ENCODE measurements at places on chromosomes 6 and 20. TPM values are rescaled to one million over a fixed set of nuclear protein-coding genes. Genes with fewer than 3 reads are reported as not detected.

Gene SNAP25
- total RNA-seq: not detected

Gene TINAG
- not detected for total RNA-seq

Gene ADGRF4
- not detected for total RNA-seq

Gene TRAPPC3L
- total RNA-seq: not detected

Gene SIRPD
- total RNA-seq: not detected

Gene SEMG1
- not detected for total RNA-seq

Gene CALHM4
- not detected for total RNA-seq

Gene CLVS2
- not detected for total RNA-seq

Gene LY6G5C
- total RNA-seq: 5.5 TPM

Gene GABBR1
- total RNA-seq: 3.2 TPM

Gene GLYATL3
- not detected for total RNA-seq

Gene SPATA25
- 1.4 TPM for total RNA-seq

Gene NKAPL
- not detected for total RNA-seq

- no peak overlapping the region for H3K4me3 ChIP-seq
- no peaks in the 10 kb centered on the region for H3K27me3 ChIP-seq
- H3K4me1 ChIP-seq: no peaks in the 10 kb centered on the region
- no peak for DNase-seq
- H3K27ac ChIP-seq: no peak overlapping the region
Observed at GRCh38 chr6:72826744-72827438, 205.0 kb downstream of the KCNQ5 start.

GRCh38 chr6:150857062-150857944, 8.2 kb upstream of the MTHFD1L start:
- no peaks in the 10 kb centered on the region for H3K36me3 ChIP-seq
- H3K4me1 ChIP-seq: peaks cover 20% of the 10 kb centered on the region
- no peak overlapping the region for H3K4me3 ChIP-seq
- DNase-seq: no peak
- H3K27ac ChIP-seq: no peak overlapping the region

GRCh38 chr6:47715782-47716181, 17.4 kb downstream of the ADGRF4 start:
- no peaks in the 10 kb centered on the region for H3K36me3 ChIP-seq
- no peak for DNase-seq
- peaks cover 4% of the 10 kb centered on the region for H3K27me3 ChIP-seq
- peaks cover 3% of the 10 kb centered on the region for H3K4me1 ChIP-seq

- no peak for DNase-seq
- H3K27me3 ChIP-seq: peaks cover 4% of the 10 kb centered on the region
- no peaks in the 10 kb centered on the region for H3K36me3 ChIP-seq
- no peaks in the 10 kb centered on the region for H3K4me1 ChIP-seq
- H3K4me3 ChIP-seq: no peak overlapping the region
Observed at GRCh38 chr6:122660296-122660695, 50.1 kb downstream of the PKIB start.

- no peaks in the 10 kb centered on the region for H3K27me3 ChIP-seq
- no peak overlapping the region for H3K27ac ChIP-seq
- H3K36me3 ChIP-seq: no peaks in the 10 kb centered on the region
- no peak for DNase-seq
- H3K4me1 ChIP-seq: no peaks in the 10 kb centered on the region
Observed at GRCh38 chr6:126773112-126773805, 345.2 kb upstream of the RSPO3 start.

GRCh38 chr6:96675597-96675996, 112.7 kb downstream of the FHL5 start:
- no peaks in the 10 kb centered on the region for H3K36me3 ChIP-seq
- H3K27ac ChIP-seq: no peak overlapping the region
- H3K4me1 ChIP-seq: no peaks in the 10 kb centered on the region
- peaks cover 3% of the 10 kb centered on the region for H3K27me3 ChIP-seq
- no peak overlapping the region for H3K4me3 ChIP-seq

GRCh38 chr20:38729767-38730166, 5.5 kb downstream of the SLC32A1 start:
- peak overlapping the region; percentile 24 for H3K27ac ChIP-seq
- H3K36me3 ChIP-seq: peaks cover 23% of the 10 kb centered on the region
- peaks cover 48% of the 10 kb centered on the region for H3K4me1 ChIP-seq
- peaks cover 87% of the 10 kb centered on the region for H3K27me3 ChIP-seq
- no peak overlapping the region for H3K4me3 ChIP-seq
- no peak for DNase-seq

GRCh38 chr6:75563032-75563431, 38.6 kb upstream of the SENP6 start:
- no peaks in the 10 kb centered on the region for H3K4me1 ChIP-seq
- H3K27me3 ChIP-seq: peaks cover 32% of the 10 kb centered on the region
- no peak overlapping the region for H3K27ac ChIP-seq

GRCh38 chr20:48639899-48640298, 187.9 kb downstream of the PREX1 start:
- H3K36me3 ChIP-seq: peaks cover 59% of the 10 kb centered on the region
- peak overlapping the region; percentile 17 for H3K27ac ChIP-seq
- DNase-seq: no peak
- H3K4me1 ChIP-seq: peaks cover 28% of the 10 kb centered on the region
- H3K27me3 ChIP-seq: no peaks in the 10 kb centered on the region

- DNase-seq: no peak
- H3K27me3 ChIP-seq: no peaks in the 10 kb centered on the region
- H3K4me1 ChIP-seq: no peaks in the 10 kb centered on the region
- no peak overlapping the region for H3K27ac ChIP-seq
- no peak overlapping the region for H3K4me3 ChIP-seq
- no peaks in the 10 kb centered on the region for H3K36me3 ChIP-seq
Observed at GRCh38 chr6:163383912-163384311, 30.6 kb upstream of the QKI start.

DNA sequence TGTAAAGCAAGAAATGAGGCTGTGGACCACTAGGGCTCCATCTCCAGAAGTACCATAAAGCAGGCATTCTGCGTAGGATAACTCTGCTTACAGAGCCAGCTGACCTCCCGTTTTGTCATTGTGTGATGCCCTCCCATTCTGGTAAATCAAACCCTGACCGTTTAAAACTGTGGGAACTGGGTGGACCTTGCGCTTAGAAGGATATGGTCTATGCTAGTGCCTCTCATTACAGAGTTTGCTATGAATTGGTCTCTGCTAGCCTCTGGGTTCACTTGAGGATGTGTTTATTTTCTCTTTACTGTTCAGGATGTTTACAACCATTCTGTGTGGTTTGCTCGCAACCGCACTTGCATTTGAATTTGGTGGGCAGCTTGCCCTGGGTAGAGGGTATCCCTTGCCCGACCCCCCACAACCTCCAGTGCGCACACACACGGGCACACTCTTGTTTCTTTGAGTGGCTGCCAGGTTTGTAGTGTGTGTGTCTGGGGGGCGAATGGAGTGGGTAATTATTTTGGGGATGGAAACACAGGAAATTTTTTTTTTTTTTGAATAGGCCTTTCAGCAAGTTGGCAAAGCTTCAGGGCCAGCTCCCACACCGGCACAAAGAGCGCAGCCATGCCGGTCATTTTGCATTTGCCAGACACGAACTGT, 198.3 kb downstream of the JARID2 start:
- no peak overlapping the region for H3K4me3 ChIP-seq
- no peaks in the 10 kb centered on the region for H3K27me3 ChIP-seq
- no peak for DNase-seq
- peaks cover 7% of the 10 kb centered on the region for H3K36me3 ChIP-seq
- H3K27ac ChIP-seq: no peak overlapping the region
- H3K4me1 ChIP-seq: peaks cover 64% of the 10 kb centered on the region

DNA sequence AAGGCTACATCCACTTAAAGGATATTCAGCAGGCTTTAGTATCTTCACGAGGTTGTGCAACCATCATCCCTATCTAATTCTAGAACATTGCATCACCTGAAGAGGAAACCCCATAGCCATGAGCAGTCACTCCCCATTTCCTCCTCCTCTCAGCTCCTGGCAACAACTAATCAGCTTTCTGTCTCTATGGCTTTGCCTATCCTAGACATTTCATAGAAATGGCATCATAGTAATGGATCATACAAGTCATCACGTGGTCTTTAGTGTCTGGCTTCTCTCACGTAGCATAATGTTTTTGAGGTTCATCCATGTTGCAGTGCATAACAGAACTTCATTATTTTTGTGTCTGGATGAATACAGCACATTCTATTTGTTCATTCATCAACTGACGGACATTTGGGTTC, 20.5 kb downstream of the SNAI1 start:
- H3K4me1 ChIP-seq: peaks cover 43% of the 10 kb centered on the region
- H3K27me3 ChIP-seq: peaks cover 11% of the 10 kb centered on the region
- no peak overlapping the region for H3K4me3 ChIP-seq
- peak overlapping the region; percentile 6 for H3K27ac ChIP-seq
- no peaks in the 10 kb centered on the region for H3K36me3 ChIP-seq

GRCh38 chr6:39048481-39049399, at the start of gene GLP1R:
Gene GLP1R (plus strand): TSS chr6:39048781. CDS start chr6:39048841, 60 bp downstream.
- H3K4me3 ChIP-seq: peak within 1 kb of the TSS; percentile 34
- H3K36me3 ChIP-seq: no peaks in the 10 kb centered on the region
- H3K27ac ChIP-seq: no peak within 1 kb of the TSS
- H3K4me1 ChIP-seq: peaks cover 26% of the 10 kb centered on the region

DNA sequence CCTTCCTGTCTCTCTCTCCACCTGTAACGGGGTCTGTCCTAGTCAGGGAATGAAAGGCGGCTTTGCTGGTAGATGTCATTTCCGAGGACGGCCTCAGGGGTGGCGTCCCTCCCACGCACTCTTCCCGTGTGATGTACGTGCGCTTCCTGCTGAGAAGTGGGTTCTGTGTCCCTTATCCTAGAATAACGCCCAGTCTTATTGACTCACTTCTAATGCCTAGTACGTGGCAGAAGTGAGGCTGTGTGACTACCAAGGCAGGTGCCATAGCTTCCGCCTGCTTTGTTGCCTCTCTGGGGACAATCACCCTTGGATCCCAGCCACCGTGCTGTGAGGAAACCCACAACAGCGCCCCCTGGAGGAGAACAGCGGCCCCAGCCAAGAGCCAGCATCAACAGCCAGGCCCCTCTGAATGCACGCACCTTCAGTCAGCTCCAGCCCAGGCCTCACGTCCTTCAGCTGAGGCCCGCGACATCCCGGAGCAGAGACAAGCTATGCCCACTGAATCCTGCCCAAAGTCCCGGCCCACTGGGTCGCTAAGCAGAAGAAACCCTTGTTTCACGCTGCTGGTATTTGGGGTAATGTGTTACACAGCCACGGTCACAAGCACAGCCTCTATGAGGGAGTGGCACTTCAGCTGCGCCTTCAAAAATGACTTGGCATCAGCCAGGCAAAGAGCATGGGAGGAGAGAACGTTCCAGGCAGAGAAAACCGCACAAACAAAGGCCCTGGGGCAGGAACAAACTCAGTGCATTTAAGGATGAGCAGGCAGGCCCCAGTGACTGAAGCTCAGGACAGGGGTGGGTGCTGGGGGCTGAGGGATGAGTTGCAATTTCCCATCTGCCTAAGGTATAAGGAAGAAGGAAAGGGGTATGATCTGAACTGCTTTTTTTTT, 224.2 kb downstream of the NFATC2 start:
- H3K4me3 ChIP-seq: no peak overlapping the region
- H3K4me1 ChIP-seq: no peaks in the 10 kb centered on the region
- no peaks in the 10 kb centered on the region for H3K27me3 ChIP-seq
- H3K36me3 ChIP-seq: no peaks in the 10 kb centered on the region
- H3K27ac ChIP-seq: no peak overlapping the region

GRCh38 chr20:40104959-40105358, 584.1 kb downstream of the MAFB start:
- no peak overlapping the region for H3K4me3 ChIP-seq
- no peak overlapping the region for H3K27ac ChIP-seq
- no peak for DNase-seq

- no peaks in the 10 kb centered on the region for H3K36me3 ChIP-seq
- peaks cover 30% of the 10 kb centered on the region for H3K27me3 ChIP-seq
- H3K4me3 ChIP-seq: no peak overlapping the region
- no peak for DNase-seq
Observed at GRCh38 chr6:16974704-16975359, 127.0 kb upstream of the STMND1 start.

GRCh38 chr20:46639587-46639986, 11.7 kb downstream of the SLC13A3 start:
- H3K4me3 ChIP-seq: no peak overlapping the region
- DNase-seq: no peak
- H3K4me1 ChIP-seq: no peaks in the 10 kb centered on the region
- peaks cover 14% of the 10 kb centered on the region for H3K27me3 ChIP-seq
- H3K27ac ChIP-seq: no peak overlapping the region

DNA sequence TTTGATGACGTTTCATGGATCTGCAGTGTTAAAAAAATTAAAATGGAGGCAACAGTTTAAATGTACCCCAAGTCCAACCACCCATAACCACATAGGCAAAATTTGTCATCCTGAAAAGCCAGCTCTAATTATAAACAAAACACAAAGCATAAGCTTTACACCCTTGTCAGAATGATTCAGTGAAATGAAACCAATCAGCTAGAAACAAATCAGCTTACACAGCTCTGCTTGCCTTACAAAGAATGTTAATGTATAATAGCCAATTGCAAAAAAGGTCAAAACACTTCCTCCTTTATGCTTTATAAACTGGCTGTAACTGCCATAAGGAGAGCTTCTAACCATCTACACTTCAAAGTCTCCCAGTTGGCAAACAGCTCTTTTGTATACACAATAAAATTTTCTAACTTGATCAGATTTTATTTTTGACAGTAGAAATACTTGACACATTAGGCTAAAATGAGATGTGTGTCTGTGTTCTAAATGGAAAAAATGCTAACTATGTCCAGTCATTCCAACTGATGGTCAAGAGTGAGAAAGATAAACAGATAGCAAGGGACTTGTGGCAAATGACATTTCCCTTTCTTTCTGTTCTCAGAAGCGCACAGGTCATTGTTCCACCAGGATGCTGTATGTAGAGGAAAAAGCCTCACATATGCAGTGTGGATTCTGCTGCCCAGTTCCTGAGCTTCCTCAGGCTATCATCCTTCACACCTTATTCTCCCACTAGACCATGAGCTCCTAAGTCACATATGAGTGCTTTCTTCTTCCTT, 344.3 kb upstream of the ID4 start:
- H3K4me1 ChIP-seq: no peaks in the 10 kb centered on the region
- no peaks in the 10 kb centered on the region for H3K36me3 ChIP-seq
- no peak overlapping the region for H3K27ac ChIP-seq
- no peak overlapping the region for H3K4me3 ChIP-seq
- H3K27me3 ChIP-seq: no peaks in the 10 kb centered on the region
